Left cardiac atrium (tissue), 4 donors: ENCODE measurements at places on chromosomes 16 and 17. TPM values are rescaled to one million over a fixed set of nuclear protein-coding genes. Genes with fewer than 3 reads are reported as not detected.

DNA sequence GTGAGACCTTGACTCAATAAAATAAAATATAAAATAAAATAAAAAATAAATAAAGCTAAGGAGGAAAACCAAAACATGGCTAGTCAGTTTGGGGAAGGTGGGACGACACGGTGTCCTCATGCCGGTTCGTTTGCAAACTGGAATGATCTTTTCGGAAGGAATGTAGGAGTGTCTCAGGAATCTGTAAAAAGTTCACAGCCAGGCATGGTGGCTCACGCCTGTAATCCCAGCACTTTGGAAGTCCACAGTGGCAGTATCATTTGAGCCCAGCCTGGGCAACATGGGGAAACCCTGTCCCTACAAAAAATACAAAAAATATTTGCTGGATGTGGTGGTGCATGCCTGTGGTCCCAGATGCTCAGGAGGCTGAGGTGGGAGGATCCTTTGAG, 14.7 kb upstream of the RPTOR start:
- no peak for DNase-seq

DNA sequence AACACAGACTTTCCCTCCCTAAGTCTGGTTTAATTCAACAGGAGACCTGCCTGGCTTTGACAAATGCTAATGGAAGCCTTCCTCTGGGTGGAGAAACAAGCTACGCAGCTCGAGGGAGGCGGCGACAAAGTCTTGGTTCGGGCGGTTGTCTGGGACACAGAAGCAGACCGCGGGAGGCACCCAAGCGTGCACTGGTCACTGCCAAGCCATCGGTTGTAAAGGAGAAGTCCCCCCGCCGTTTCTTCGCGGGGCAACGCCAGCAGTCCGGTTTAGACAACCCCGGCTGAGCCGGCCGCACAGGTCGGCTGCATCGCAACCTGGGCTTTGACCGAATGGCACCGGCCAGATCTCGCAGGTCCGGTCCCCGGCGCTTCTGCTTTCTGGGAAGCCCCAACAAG, 586 bp downstream of the GLYR1 start:
- DNase-seq = peak; percentile 58

- DNase-seq = no peak
Measured at GRCh38 chr17:63626551-63627180, 4.4 kb downstream of the MAP3K3 start.

DNA sequence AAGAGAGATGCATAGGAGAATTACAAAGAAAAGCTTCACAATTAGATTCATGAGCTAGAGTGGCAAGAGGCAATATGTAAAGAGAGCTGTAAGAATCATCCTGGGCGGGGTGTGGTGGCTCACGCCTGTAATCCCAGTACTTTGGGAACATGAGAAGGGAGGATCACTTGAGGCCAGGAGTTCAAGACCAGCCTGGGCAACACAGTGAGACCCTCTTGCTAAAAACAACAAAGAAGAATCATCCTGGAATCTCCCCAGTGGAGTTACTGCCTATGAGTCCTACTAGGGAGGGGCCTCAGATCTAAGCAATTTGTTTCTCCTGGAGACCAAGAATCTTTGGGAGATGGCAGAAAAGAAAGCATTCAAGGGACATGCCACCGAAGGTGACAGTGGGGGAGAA, 119.1 kb downstream of the HIC1 start:
- DNase-seq = no peak

GRCh38 chr17:69084911-69085310, 24.2 kb upstream of the ABCA9 start:
- no peak for DNase-seq

- no peak for DNase-seq
Measured at GRCh38 chr17:65018610-65019316, 37.8 kb downstream of the GNA13 start.

DNA sequence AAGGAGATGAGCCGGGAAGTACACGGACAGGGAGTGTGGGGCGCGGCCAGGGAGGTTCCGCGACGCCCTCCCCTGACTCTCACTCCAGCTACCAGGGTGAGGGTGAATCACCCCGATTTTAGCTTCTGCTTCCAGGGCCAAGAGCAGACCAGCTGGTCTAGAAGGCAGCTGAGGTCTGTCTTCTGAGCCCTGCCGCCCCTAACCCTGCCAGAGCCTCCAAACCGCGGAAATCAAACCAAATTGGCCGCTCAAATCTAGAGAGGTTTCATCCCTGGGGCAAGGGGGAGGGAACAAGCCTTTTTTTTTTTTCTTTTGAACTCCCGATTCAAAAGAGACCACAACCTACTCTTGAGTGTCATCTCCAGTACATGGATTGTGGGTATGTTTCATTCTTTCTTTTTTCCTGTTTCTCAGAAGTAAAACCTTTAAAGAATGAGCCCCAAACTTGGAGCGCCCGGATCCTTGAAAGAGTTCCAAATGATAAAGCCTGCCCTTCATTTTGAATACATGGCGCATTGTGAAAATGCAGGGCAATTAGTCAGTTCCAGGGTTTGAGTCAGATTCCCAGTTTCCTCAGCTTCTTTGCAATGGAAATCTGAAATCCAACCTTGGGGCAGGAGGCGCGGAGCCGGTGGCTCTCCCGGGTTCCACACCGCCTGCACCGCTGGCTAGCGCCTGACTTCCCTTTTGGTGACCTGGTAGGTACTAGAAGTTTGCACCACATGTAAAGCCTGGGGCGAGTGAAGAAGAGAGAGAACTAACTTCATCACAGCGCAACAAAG, 16.5 kb upstream of the ZFHX3 start:
- DNase-seq = peak; percentile 61

DNA sequence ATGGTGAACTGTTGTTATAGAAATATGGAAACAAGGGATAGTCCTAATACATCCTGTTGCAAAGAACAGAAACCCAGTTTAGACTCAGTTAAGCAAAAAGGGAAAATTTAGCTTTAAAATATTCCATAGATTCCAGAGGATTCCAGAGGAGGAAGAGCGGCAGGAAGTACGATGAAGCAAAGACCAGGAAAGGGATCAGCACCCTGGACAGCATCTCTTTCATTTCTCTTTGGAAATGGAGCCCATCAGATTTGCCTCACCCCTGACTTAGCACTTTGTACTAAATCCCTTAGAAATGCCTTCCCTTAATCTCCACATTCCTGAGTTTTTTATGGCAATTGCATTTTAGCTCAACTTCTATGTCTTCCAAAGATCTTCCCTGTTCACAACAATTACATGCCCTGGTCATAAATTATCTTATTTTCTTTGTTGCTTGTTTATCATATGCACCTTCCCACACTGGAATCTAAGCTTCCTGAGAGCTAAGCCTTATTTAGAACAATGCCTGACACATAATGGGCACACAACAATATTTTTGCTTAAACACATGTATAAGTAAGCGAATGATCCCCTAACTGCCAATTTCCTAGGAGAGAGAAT, 150.0 kb upstream of the RBFOX1 start:
- no peak for DNase-seq

- DNase-seq = peak; percentile 62
Measured at GRCh38 chr16:74051-74746, 1.8 kb upstream of the RHBDF1 start.

- DNase-seq = no peak
Measured at GRCh38 chr17:44981221-44981968, 13.3 kb upstream of the C1QL1 start.

DNA sequence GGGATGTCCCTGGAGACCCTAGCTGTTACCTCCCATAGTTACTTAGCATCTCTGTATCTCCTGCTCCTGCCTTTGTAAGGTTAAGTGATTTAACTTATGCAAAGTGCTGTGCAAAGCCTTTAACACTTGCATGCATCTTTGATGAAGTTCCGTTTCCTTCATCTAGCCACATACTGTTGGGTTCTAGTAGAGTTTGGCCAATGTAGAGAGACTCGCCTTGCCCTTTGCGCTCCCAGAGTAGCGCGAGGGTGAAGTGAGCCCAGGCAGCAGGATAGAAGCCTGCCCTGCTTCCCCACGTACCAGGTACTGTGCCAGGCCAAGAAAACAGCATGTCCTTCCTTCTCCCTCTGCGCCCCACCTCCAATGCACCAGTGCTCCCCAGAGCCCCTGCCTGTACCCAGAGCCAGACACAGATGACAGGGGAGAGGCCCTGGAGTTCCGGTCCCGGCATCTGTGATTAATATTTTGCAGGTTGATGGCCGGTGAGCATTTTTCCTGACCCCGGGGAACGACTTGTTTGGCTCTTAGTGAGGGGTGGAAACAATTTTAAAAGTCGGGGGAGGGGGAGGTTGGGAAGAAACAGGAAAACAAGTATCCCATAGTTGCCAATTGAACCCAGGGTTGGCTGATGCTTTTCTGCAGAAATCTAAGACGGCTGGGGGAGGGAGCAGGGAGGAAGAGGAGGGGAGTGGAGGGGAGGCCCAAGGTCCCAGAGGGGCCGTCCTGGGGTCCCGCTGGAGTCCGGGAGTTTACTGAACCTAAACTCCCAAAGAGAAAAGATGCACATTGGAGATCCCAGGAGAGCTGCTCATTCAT, 13.1 kb upstream of the CDC42EP4 start:
- no peak for DNase-seq

- peak; percentile 27 for DNase-seq
Measured at GRCh38 chr16:29664091-29664921, 1.3 kb downstream of the SPN start.

DNA sequence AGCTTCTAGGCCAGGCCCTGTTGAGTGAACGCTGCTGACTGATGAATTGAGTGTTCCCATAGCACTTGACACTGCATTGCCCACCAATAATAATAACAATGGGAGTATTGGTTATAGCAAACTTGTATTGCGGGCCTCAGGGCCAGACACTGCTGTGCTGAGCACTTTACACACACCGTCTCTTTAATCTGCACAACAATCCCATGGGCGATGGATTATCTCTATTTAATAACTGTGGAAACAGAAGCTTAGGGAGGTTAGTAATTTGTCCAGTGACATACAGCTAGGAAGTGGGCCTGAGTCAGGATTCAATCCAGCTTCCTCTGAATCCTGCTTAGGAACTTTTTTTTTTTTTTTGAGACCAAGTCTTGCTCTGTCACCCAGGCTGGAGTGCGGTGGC, 11.2 kb downstream of the ARHGAP23 start:
- DNase-seq = no peak

- DNase-seq = no peak
Measured at GRCh38 chr17:63276821-63277220, 169.3 kb downstream of the CYB561 start.

- no peak for DNase-seq
Measured at GRCh38 chr16:66020642-66021041, 345.8 kb upstream of the CDH5 start.

- DNase-seq = no peak
Measured at GRCh38 chr17:41618341-41619035, 5.9 kb downstream of the KRT17 start.

DNA sequence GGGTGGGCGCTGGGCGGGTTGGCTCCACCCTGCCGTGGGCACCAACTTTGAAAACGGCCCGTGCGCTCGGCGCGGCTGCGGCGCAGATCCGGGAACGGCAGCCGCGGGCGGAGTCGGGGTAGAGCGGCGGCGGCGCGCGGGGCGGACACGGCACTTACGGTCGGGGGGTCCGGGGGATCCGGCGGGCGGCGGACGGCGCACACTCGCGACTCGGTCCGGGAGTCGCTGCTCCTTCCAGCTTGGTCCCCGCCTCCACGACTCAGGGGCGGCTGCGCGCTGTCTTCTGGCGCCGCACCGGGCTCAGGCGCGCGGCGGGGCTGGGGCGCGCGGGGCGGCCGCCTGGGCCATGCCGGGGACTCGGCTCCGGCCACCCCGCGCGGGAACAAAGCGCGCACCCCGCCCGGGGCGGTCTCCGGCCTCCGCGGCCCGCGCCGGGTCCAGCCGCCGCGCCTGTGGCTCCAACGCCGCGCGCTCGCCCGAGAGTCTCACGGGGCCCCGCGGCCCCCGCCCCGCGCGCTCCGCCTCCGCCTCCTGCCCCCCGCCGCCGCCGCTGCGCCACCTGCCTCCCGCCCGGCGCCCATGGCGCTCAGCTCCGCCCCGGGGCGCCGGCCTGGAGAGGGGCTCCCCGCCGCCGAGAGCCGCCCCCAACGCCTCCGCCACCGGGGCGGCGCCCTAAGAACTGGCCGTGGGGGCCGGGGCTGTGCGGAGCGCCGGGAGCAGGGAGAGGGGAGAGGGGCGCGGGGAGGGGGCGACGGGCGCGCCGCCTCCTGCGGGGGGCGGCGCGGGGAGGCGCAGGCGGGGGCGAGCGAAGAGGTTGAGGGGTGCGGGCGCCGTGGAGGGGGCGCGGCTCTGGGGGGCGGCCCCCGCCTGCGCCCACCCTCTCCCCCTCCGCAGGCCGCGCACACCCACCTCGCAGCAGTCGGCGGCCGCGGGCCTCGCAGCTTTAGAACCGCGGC, 35.9 kb downstream of the CBFA2T3 start:
- DNase-seq = no peak

GRCh38 chr17:45313421-45313771, 3.4 kb downstream of the MAP3K14 start:
- no peak for DNase-seq

- DNase-seq = no peak
Measured at GRCh38 chr17:55248077-55248476, 16.7 kb upstream of the HLF start.

- no peak for DNase-seq
Measured at GRCh38 chr17:3959295-3959899, 4.8 kb downstream of the ATP2A3 start.

GRCh38 chr17:30309591-30309990, 17.8 kb upstream of the BLMH start:
- DNase-seq = no peak

The TBC1D28 gene
- not detected for total RNA-seq

The ADAP2 gene
- 19.4 TPM for total RNA-seq

The WNT9B gene
- total RNA-seq = 3.8 TPM

The AURKB gene
- total RNA-seq = 1.4 TPM

The PTX4 gene
- not detected for total RNA-seq

The IL21R gene
- total RNA-seq = 0.63 TPM

The TP53TG3 gene
- 0.39 TPM for total RNA-seq

The PABPN1L gene
- not detected for total RNA-seq

The SMARCE1 gene
- total RNA-seq = 62.2 TPM

The PLXDC1 gene
- total RNA-seq = 7.6 TPM

The P2RX5 gene
- 13.5 TPM for total RNA-seq
